ENCODE measurements at places on chromosomes 7 and 10.
A peak's percentile ranks its signal among the peaks of the same experiment; 100 is the strongest.

- DNase-seq: no peak
Observed at GRCh38 chr7:134676743-134677142, 30.1 kb downstream of the BPGM start.

DNA sequence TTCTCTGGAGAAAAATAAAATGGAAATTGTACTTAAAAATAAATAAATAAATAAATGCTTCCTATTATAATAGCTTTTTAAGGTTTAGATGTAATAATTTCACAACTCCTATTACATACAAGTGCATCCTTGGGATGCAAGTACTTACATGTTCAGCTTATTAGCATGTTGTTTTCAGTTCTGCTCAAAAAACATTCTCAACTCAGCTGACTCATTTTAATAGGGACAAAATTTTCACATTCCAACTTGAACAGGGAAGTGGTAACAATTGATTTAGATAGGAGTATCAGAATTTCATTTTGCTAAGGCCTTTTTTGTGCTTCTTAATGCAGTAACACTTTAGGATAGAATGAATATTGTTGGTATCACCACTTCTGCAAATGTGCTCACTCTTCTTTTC, 16.7 kb upstream of the PAPSS2 start:
- no peak for DNase-seq

- no peak for DNase-seq
Observed at GRCh38 chr10:85934586-85934985, 432.0 kb downstream of the GRID1 start.

GRCh38 chr7:77537778-77538280, 734 bp downstream of the PTPN12 start:
- DNase-seq: peak; percentile 13

GRCh38 chr10:21534604-21535493, 817 bp downstream of the MLLT10 start:
- peak; percentile 16 for DNase-seq

GRCh38 chr7:105691082-105691679, 109.9 kb upstream of the EFCAB10 start:
- DNase-seq: no peak

GRCh38 chr10:8060704-8061121, 6.2 kb downstream of the GATA3 start:
- DNase-seq: no peak

- DNase-seq: no peak
Observed at GRCh38 chr10:105540381-105540780, 899.3 kb downstream of the SORCS3 start.

GRCh38 chr10:101552442-101552841, 35.6 kb downstream of the POLL start:
- DNase-seq: no peak

DNA sequence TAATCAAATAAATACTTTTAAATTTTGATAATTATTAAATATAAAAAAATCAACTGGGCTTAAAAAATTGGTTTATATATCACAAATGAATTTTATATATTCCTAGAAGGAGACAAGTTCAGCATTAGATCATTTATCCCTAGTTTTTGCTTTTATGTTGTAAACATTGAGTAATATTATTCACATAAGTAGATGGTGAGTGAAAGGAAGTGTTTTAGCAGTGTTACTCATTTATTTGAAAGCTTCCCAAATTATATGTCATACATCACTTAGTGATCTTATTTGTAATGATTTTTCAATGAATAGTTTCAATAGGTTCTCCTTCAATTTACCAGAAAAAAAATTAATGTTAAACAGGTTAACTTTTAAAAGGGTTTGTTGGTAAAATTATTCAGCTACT, 15.8 kb downstream of the KLLN start:
- DNase-seq: no peak

- no peak for DNase-seq
Observed at GRCh38 chr10:44771233-44771995, 139.7 kb upstream of the TMEM72 start.

- no peak for DNase-seq
Observed at GRCh38 chr7:12713625-12714378, 26.4 kb downstream of the ARL4A start.

GRCh38 chr10:5530846-5531557, 6.2 kb downstream of the CALML3 start:
- no peak for DNase-seq

- no peak for DNase-seq
Observed at GRCh38 chr10:77027141-77027540, 610.5 kb downstream of the KCNMA1 start.

DNA sequence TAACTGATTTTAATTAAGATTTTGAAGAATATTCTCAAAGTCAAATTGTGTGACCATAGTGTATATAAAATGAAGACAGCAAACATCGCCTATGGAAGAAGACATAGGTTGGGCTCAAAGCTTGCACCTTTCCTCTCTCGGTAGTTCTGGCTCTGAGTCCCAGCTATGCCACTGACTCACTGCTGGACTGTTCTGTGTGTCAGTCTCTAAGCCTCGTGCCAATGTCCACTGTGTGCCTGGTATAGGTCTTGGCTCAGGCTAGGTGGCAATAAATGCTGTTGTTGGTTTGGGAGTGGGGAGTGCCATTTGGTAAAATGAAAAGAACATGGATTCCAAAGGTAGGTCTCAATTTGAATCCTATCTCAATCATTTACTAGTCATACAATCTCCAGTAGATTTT, 137.5 kb upstream of the RHEB start:
- DNase-seq: no peak

DNA sequence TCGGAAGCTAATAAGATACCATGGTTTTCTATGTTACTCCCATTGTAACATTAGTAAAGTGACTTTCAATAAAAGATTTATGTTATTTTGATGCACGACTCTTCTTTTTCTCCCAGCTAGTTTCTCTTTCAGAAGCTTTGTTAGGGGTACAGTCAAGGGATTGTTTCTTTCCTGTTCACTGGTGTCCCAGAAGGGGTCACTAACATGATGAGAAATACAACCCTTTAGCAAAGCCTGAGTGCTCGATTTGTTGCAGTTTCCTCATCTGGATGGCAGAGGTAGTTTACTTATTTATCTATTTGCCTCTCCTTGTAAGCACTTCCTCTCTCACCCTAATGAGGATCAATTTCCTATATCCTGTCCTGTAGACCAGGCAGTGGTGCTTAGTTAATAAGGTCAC, 17.0 kb downstream of the SRI start:
- no peak for DNase-seq

DNA sequence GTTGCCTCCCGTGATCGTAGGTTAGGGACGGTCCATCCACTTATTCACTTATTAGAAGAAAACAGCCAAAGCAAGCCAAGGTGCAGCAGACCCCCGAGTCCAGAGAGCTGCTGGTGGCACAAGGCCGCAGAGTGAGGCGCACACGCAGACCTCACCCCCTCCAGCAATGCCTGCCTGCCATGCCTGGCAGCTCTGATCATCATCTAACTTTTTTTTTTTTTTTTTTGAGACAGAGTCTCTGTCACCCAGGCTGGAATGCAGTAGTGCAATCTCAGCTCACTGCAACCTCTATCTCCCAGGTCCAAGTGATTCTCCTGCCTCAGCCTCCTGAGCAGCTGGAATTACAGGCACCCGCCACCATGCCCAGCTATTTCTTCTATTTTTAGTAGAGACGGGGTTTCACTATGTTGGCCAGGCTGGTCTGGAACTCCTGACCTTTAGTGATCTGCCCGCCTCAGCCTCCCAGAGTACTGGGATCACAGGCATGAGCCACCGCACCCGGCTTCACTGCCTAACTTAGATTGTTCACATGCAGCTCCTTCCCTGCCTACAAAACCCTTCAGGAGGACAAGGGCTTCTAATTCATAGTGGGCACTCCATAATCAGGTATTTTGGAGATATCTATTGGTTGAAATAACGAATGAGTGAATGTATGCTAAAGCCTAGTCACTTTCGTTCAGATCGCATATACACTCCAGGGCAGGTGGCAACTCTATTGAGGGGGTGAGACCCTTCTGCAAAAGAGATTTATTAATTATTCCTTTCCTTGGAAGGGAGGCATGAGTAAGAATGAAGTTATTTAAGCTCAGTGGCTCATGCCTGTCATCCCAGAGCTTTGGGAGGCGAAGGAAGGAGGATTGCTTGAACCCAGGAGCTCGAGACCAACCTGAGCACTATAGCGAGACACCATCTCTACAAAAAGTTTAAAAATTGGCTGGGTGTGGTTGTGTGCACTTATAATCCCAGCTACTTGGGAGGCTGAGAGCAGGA, 15.9 kb downstream of the TRIM56 start:
- no peak for DNase-seq

DNA sequence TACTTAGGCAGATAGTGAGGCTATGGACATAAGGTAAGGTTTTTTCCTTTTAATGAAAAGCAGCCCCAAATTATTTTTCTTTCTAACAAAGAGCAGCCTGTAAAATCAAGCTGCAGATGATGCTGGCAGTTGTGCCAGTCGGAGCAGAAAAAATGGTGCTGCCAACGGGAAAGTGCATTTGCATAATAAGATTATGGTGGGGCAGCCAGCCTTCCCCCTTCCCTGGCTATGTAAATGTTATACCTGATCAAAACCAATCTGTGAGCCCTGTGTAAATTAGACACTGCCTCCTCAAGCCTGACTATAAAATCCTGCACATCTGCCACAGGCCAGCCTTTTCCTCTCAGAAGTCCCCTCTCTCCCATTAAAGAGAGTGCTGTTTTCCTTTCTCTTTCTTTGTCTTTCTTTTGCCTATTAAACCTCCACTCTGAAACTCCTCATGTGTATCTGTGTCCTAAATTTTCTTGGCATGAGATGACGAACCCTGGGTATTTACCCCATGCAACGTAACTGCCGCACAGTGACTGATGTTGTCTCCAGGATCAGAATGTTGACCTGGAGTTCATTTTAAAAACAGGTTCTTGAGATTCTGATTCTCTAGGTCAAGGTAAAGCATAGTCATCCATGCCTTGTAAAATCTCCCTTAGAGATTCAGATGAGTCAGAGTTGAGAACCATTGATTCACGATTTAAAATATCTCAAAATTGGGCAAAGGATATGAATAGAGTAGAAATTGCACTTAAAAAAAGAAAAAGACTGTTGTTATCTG, 167.3 kb upstream of the C1GALT1 start:
- DNase-seq: no peak

DNA sequence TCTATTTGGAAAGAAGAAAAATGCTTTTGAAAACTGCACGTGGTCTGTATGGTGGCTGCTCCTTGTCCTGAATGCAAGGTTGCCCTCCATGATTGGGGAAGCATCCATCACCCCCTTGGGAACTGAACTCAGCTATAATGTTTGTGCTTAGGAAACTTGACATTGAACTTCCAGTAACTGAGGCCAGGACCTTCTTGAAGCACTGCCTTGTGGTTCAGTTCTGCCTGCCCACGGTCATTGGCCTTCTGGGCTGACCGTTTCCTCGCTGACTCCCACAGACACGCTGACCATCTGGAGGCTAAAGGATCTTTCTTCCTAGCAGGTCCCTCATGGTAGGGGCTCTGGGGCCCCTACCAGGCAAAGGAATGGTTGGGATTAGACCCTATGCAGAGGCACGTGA, 247.8 kb downstream of the CAMK1D start:
- no peak for DNase-seq

- peak; percentile 9 for DNase-seq
Observed at GRCh38 chr10:49592726-49593563, 17.2 kb upstream of the SLC18A3 start.

DNA sequence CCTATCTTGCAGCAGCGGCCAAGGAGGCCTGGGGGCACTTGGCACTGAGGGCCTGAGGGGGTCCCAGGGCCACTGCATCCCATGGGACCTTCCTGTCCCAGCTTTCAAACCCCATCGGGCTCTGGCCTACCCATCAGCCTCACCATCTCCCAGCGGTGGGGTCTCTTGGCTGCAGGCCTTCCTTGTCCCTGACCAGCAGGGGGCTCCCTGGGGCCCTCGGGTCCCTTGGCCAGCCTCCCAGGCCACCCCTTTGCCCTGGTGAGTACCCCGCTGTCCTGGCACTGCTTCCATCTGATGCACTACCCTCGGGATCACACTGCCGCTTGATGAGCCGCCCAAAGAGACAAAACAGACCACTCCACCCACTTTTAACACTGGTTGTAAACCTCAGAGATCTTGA, 43.5 kb downstream of the YKT6 start:
- DNase-seq: no peak

DNA sequence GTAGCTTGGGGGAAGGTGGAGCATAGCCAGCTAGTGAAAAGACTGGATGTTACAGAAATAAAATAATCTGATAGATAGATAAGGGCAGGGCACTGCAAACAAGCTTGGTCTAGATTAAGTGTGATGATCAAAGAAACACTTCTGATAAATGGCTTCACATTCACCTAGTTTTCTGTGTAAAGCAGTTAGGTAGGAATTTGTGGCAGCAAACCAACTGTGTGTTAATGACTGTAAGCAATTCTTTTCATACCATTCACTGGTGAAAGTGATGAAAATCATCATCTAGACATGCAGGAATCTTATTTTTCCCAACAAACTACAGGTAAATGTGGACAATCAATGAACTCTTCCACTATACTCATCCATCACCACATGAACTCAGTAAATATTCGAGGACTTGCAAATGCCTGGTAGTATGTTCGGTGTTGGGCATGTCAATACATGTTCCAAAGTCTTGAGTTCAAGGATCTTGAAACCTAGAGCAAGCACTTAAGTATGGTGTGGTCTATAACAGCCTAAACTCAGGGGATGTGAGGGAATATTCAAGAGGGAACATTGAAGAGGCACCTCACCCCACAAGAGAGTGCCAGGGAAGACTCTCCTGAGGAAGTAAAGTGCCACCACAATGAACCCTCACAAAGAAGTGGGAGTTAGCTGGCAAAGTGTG, 20.5 kb downstream of the PON3 start:
- DNase-seq: no peak

DNA sequence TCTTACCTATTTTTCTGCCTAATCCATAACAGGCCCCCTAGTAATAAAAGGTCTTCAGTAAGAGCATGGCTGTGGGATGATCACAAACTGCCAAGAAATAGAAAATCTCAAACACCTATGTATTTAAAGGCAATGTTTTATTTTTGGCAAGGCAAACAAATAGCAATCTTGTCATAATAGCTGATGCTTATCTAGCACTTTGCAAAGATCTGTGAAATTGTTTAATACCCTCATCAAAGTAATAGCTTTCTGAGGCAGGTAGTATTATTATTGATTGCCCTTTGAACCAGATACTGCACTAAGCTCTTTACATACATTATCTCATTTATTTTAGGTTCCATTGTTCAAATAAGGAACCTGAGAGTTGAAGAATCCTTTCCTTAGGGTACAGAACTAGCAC, 1.6 kb upstream of the CADPS2 start:
- DNase-seq: no peak

DNA sequence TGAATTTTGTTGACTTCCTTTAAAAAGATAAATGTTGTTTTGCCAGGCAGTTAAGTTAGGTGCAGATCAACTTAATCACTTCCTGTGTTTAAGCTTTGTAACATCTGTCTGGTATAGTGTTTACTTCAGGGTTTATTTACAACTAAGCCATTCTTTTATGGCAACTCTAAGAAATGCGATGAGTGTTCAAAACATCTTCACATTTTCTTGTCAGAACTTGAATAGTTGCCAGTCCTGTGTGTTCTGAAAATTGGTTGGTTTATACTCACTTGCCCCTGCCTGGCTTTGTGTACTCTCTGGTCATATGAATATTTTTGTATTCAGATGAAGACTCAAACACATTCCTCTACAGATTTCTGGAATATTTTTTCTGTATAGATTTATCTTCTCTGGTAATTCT, 327.2 kb downstream of the MDFIC start:
- no peak for DNase-seq

GRCh38 chr10:54983255-54983654, 182.2 kb upstream of the PCDH15 start:
- DNase-seq: no peak
